Frontal cortex (tissue), 4 donors: ENCODE measurements at places on chromosomes 12 and 14.

- DNase-seq: no peak
Measured at GRCh38 chr14:75430526-75430925, 2.7 kb downstream of the JDP2 start.

GRCh38 chr12:48183876-48184548 is 568 bp downstream of the CCDC184 start:
- DNase-seq: no peak

DNA sequence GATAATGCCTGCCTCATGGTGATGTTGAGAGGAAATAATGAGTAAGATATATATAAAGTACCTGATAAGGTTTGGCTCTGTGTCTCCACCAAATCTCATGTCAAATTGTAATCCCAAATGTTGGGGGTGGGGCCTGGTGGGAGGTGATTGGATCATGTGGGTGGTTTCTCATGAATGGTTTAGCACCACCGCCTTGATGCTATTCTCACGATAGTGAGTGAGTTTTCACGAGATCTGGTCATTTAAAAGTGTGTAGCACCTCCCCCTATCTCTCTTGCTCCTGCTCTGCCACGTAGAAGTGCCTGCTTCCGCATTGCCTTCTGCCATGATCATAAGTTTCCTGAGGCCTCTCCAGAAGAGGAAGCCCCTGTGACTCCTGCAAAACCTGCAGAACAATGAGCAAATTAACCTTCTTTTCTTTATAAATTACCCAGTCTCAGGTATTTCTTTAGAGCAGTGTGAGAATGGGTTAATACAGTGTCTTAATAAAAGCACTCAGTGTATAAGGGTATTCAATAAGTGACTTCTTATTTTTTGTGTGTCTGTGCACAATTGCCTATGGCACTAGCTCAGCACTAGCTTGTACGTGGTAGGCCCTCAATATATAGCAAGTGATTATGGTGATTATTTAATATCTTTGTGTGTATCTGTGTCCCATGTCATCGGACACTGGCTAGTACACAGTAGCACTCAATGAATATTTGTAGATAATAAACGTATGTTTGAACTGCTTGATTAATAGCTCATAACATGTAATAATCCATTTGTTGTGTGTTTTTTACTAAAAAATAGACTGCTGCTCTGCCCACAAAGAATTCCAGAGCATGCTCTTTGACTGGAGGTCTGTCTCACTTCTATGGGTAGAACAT is 138.1 kb upstream of the LMNTD1 start:
- no peak for DNase-seq

DNA sequence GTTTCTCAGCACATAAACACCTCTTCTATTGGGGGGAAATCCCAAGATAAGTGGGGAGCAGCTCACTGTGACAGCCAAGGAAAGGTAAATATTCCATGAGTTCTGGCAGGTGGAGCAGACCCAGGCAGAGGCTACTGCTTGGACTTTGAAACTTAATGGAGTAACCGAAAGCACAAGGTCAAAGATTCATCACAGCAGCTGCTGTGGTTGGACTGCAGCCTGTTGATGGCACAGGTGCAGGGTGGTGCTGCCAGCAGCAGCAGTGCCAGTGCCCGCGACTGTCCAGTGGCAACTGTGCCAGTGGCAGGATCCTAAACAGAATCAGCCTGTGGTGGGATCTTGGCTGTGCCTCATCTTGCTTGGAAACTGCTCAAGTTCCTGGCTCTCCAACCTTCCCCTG is 81.4 kb upstream of the ARID2 start:
- DNase-seq: no peak

GRCh38 chr12:93634416-93634815 is 42.8 kb upstream of the CRADD start:
- DNase-seq: no peak

DNA sequence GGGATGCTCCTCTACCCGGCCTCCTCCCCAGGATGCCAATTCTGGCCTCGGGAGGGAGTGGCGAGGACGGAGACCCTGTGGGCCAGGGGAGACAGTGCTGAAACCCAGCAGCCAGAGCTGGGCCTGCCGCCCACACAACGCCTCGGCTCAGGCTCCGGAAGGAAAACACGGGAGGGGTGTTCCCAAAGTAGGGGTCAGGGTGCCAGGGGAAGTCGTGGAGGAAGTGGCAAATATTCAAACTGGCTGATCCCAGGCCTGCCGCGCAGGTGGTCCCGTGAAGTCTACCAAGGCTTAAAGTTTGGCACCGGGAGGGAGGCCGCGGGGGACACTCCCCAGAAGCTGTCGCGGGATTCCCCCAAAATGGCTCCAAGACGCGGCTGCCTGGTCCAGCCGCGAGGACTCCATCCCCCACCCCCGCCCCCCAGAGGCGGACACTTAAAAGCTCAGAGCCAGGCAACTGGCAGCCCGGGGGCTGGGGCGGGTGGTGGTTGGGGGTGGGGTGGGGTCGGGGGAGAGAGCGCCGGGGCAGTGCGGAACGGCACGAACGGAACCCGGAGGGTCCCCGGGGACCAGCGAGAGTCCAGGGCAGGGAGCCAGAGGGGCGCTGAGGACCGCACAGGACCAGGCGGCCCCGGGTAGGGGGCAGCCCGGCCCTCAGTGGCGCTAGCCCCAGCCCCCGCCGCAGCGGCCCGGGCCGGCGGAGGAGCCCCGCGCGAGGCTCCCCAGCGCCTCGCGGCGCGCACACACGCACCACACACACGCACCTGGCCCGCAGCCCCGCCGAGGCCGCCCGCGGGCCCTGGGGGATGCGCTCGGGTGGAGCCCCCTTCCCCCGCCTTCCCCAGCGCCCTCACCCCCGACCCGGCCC is 20.0 kb downstream of the BEGAIN start:
- DNase-seq: no peak

- DNase-seq: no peak
Measured at GRCh38 chr14:93727917-93728650, 60.2 kb downstream of the PRIMA1 start.

DNA sequence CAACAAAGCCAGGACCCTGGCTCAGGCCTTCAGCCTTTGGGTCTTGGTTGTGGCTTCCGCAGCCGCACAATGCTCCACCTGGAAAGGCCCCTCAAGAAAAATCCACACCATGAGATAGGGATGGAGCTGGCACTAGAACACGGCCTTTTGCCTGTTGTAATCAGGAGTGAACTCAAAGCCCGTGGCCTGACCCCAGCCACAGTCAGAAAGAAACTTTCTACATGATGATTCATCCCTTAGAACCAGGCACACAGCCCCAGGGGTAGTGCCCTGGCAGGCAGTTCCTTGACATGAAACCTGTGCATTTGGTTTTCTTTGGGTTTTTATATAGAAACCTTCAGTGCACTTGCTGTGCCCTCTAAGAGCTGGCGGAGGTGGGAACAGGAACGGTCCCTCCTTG is 5.1 kb downstream of the CLMN start:
- DNase-seq: no peak

DNA sequence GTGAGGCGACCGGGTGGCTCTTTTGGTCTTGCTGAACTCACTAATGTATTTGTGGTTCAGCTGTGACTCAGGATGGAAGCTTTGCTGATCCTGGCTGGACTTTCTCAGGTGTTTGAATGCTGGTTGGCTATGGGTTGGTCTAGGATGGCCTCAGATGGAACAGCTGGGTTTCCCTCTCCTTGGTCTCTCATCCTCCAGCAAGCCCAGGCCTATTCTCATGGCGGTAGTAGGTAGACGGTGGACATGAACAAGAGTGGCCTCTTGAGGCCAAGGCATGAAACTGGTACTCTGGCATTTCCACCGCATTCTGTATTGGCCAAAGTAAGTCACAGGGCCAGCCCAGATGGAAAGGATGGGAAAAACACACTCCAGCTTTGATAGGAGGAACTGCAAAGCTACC is 11.8 kb upstream of the POLR3B start:
- no peak for DNase-seq

DNA sequence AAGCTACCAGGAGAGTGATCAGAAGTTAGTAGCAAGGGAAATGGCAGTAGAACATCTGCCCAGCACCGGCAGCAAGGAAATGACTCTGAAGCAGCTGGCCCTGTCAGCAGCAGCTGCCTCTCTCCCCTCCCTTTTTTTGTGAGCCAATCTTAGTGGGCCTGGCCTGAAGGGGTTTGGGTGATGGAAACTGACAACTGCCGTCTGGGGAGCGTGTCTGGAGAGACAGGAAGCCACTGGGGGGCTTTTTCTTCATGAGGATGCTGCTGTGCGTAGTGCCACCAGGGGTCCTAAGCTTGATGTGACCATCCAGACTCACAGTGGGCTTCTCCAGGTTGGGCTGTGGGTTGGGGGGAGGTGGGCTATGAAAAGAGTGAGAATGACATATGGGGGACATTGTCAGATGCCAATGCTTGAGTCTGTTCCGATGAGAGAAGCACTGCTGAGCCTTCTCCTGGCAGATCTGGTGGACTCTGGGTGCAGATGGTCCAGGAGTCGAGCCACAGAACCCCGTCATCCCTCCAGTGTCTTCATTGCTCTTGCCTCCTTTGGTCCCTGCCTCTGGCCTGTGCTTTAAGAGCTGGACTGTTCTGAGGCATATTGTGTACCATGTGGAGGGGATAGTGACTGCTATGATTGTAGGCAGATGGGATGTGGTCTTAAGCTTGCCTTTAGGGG is 87.6 kb upstream of the HIF1A start:
- no peak for DNase-seq

DNA sequence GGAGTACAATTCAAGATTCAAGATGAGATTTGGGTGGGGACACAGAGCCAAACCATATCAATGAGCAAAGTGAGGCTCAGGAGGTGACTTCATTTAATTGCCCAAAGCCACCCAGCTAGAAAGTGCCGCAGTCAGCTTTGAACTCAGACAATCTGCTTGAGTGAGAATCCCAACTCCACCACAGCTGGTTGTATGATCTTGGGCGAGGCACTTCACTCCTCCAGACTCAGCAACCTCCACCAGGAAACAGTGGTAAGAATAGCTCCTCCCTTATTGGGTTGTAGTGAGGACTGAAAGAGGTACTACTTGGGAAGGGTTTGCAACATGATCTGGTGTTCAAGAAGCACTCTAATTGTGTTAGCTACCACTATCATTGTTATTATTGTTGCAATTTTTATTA is 129.2 kb upstream of the RFLNA start:
- DNase-seq: no peak

DNA sequence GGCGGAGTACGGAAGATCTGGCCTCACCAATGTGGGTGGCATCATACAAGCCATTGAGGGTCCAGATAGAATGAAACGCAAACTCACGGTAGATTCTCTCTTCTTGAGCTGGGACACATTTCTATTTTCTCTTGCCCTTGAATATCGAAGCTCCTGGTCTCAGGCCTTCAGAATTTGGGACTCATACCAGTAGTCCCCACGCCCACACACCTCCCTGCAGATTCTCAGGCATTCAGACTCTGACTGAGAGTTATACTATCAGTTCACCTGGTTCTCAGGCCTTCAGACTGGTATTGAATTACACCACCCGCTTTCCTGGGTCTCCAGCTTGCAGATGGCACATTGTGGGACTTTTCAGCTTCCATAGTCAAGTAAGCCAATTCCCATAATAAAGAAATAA is 37.8 kb downstream of the EIF2S3B start:
- no peak for DNase-seq

DNA sequence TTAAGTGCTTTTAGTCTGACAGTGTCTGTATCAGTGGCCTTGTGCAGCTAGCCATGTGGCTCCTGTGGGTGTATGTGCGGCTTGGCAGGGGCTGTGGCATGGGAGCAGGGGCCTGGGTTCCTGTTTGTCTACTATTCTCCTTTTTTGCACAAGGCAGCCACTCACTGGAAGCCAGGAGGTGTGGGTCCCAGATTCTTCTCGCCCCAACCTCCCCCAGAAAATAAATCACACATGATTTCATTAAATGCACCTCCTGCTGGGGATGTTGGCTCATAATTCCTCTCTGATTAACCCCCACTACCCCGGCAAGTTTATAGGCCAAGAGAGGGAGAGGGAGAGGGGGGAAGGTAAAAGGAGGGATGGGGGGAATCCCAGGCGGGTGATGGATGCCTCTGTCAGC is 17.6 kb downstream of the CALCOCO1 start:
- DNase-seq: no peak

GRCh38 chr12:15013634-15014179 is 40.9 kb downstream of the PDE6H start:
- DNase-seq: no peak

DNA sequence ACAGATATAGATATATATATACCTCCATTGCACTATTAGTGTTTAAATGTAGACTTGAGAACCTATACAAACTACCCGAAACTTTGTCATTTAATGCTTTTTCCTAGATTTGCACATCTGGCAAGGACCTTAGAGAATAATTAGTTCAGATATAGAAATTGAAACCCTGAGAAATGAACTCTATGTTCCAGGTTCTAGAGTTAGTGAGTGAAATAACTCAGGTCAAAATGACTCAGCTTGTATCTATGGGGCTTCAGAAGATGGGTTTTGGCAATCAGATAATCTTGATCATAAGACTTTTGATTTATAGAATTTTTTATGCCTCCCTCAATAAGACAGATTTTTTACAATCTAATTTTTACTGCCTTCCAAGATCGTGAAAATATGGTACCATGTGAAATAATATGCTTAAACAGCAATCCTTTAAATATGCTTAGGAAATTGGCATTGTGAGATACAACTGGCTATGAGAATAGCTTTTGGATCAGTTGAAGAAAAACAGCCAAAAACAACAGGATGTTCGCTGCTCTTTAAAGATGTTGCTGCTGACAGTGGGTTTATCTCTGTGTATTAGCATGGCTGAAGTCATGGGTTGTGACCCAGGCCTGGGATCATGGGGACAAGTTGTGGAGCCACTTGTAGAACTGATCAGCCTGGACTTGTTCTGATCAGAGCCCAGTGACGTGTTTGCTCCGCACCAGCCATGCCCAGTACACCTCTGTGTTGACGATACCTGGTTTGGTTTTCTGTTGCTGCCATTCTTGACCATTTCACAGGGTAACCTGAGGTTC is 63.6 kb downstream of the TTLL5 start:
- no peak for DNase-seq

GRCh38 chr12:3311027-3311402 is 180.0 kb upstream of the PRMT8 start:
- no peak for DNase-seq

- no peak for DNase-seq
Measured at GRCh38 chr14:22420598-22421186, 168.3 kb downstream of the DAD1 start.

DNA sequence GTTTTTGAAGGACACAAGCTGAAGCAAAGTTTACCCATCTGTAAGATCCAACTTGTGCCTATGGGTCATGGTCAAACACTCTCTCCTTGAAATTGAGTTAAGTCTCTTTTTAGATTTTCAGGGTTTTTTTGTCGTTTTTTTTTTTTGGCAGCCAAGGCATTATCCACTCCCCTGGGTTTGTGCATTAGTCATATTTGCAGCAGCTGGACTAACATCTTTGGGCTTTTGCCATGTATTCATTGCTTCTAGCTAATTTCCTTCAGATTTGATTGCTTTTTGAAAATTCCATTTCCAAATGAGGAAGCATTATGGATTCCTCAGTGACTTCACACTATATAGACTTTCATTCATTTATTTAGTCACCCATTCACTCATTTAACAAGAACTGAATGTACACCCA is 80.3 kb upstream of the SRRM4 start:
- DNase-seq: no peak

GRCh38 chr12:45695035-45695434 is 34.5 kb upstream of the ARID2 start:
- DNase-seq: no peak
